Gastroesophageal sphincter (tissue), 4 donors: ENCODE measurements at places on chromosomes 16 and 17. TPM values are rescaled to one million over a fixed set of nuclear protein-coding genes. Genes with fewer than 3 reads are reported as not detected.

Gene ANTKMT
- 23.5 TPM for total RNA-seq

- no peak for ATAC-seq
Measured at GRCh38 chr16:12122202-12122601, 145.7 kb downstream of the SNX29 start.

GRCh38 chr17:28115046-28115445 is 72.6 kb downstream of the NLK start:
- no peak for ATAC-seq

DNA sequence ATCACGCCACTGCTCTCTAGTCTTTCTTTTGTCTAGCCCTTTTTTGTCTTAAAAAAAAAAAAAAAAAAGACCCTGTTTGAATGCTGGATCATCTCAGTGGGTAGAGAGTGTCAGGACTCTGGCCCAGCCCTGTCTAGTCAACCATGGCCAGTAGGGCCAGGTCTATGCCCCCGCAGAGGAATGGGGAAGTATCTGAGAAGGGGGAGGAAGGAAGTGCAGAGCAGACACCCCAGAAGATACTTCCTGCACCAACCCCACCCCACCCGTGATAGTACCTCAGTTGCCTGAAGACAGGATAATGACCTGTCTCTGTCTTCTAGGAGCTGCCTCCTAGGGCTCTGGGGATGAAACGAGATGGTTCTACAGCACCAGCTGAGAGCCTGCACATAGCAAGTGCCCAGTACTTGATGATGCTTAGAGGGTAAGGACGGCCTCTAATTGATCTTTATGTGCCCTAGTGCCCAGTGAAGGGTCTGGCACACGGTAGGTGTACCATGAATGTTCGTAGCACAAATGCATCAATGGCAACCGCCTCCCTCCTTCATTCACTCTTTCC is 55.4 kb downstream of the ABAT start:
- ATAC-seq: no peak

- no peak for ATAC-seq
Measured at GRCh38 chr17:69012895-69013805, 47.6 kb downstream of the ABCA9 start.
